Esophagus squamous epithelium (tissue), 5 donors: ENCODE measurements at places on chromosomes 11 and 22.

DNA sequence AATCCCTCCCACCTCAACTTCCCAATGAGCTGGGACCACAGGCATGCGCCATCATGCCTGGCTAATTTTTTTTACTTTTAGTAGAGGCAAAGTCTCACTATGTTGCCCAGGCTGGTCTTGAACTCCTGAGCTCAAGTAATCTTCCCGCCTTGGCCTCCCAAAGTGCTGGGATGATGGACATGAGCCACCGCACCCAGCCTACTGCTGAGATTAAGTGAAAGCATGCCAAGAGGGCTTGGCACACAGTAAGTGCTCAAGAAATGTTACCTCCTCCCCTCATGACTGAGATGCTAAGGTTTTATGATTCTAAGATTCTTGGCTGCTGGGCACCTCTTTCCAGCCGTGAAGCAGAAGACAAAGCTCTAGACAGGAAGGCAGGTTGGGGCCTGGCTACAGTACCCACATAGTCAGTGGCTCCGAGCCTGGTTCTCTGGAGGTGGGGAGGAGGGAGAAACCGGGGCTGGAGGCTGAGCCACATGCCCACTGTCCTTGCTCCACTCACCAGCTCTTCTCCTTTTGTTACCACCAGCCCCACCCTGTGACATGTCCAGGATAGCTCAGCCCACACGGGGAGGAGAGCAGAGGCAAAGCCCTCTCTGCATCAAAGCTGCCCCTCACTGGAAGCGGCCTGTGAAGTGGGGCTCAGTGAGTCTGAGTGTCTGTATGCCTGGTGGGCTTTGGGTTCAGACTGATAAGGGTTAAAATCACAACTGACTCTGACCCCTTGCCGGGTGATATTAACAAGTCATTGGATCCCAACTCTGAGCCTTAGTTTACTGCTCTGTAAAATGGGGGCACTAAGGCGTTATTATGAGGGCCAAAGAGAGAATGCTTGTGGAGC lies 12.9 kb downstream of the ARHGEF17 start:
- DNase-seq = no peak

- DNase-seq = no peak
Measured at GRCh38 chr11:60912851-60913528, 968 bp upstream of the TMEM109 start.

DNA sequence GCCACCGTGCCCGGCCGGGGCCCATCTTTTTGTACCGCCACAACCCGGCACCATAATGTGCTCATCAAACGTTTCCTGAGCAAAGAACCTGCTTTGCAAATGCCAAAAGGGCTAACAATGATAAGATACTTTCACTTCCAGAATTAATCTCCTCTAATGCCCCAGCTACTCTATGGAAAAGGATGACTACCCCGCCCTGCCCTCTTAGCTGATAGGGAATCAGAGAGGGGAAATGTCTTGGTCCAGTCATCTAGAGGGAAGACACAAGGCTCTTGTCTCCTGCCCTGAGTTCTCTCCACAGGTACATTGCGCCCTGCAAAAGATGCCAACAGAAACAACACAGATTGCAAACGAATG lies 586 bp downstream of the TTLL1 start:
- no peak for DNase-seq

- no peak for DNase-seq
Measured at GRCh38 chr11:131065435-131066413, 149.4 kb upstream of the SNX19 start.

DNA sequence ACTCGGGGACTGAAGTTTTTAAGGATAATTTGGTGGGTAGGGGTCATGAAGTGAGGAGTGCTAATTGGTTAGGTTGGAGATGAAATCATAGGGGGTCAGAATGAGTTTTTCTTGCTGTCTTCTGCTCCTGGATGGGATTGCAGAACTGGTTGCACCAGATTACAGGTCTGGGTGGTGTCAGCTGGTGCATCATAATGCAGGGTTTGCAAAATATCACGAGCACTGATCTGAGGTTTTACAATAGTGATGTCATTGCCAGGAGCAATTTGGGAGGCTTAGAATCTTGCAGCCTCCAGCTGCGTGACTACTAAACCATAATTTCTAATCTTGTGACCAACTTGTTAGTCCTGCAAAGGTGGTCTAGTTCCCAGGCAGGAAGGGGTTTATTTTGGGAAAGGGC lies 46.4 kb upstream of the CALCB start:
- no peak for DNase-seq
